ENCODE measurements at places on chromosomes 7 and 10. TPM values are rescaled to one million over a fixed set of nuclear protein-coding genes. Genes with fewer than 3 reads are reported as not detected.

Gene CALHM3
- not detected for total RNA-seq

Gene CDHR1
- 0.36 TPM for total RNA-seq

Gene SMARCD3
- 8.2 TPM for total RNA-seq

Gene ZNF398
- 18.9 TPM for total RNA-seq

Gene CNNM1
- 0.25 TPM for total RNA-seq

Gene CDK13
- total RNA-seq, result 47.6 TPM

Gene SYCE1
- 0.37 TPM for total RNA-seq

Gene FAM241B
- 10.9 TPM for total RNA-seq

Gene EVX1
- total RNA-seq, result not detected

Gene LEP
- total RNA-seq, result not detected

Gene A1CF
- total RNA-seq, result not detected
